ENCODE measurements at places on chromosomes 4 and X.

DNA sequence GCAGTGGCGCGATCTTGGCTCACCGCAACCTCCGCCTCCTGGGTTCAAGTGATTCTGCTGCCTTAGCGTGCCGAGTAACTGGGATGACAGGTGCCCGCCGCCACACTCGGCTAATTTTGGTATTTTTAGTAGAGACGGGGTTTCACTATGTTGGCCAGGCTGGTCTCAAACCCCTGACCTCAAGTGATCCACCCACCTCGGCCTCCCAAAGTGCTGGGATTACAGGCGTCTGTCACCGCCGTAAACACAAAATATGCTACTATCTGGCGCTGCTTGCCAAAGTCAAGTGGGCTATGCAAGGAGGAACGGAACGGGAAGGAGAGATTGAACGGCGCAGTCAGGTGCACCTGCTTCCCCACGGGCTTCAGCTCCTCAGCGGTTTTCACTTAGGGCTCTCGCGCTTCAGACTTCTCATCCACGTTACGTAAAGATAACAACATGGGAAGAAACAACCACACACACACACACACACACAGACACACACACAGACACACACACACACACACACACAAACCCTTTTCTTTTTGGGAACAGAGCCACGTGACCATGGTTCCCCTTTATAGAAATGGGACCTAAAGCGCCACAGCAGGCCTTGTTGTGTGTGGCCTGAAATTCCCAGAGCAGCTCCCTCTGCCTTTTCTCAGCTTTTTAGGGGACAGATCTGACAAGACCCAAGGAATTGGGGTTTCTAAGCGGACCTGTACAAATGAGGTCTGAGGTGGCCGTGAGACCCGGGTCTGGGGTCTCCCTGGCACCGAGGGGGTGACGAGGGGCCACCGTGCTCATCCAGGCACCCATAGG lies 1.5 kb downstream of the P2RY8 start:
- peak; percentile 73 for DNase-seq

- no peak for DNase-seq
Measured at GRCh38 chr4:169582706-169583105, 29.7 kb downstream of the NEK1 start.

DNA sequence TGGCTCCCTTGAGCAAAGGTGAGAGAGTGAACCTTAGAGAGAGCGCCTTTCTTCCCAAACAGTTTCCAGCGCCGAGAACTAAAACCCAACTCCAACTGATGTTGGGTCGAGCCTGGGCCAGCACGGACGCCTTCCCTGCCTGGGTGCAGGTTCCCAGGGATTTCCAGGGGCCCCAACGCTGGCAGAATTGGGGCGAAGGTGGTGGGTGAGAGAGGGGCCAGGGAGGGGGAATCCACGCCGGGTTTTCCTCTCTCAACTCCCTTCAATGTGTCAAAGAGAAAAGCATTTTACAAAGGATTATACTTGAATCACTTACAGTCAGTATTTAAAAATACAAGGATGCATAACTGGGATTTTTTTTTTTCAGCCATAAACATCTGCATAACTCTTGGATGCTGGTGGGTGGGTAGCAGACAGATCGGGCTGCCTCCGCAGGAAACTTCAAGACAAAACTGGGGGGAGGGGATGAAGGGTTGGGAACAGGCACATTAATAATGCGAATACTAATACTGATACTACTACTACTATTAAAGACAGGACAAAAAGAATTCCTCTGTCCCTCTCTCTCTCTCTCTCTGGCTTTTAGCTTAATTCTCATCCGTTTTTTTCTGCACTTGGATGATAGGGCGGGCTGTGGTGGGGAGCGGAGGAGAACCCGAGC lies 1.3 kb upstream of the ARX start:
- no peak for DNase-seq

DNA sequence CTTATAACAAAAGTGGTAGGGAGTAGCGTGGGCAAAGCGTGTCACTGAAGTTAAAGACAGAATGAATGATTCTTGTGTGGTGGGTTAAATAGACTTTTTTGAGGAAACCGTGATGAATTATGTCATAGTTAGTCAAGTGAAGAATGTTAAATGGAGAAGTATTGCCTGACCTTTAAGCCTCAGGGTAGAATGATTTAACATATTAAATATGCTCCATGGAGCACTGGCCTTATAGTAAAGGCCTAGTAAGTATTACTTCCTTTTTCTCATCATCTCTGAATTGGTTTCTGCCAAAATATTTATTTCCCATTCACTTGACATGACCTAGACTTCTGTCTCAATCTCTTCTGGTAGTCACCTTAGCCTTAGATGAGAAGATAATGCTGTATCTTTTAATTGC lies 23.7 kb downstream of the MAGEB1 start:
- no peak for DNase-seq

GRCh38 chrX:129771266-129771995 lies 8.3 kb upstream of the SASH3 start:
- DNase-seq, result no peak

- no peak for DNase-seq
Measured at GRCh38 chr4:176303938-176304337, 15.8 kb upstream of the SPCS3 start.

- no peak for DNase-seq
Measured at GRCh38 chr4:52248820-52249219, 197.7 kb downstream of the SPATA18 start.

DNA sequence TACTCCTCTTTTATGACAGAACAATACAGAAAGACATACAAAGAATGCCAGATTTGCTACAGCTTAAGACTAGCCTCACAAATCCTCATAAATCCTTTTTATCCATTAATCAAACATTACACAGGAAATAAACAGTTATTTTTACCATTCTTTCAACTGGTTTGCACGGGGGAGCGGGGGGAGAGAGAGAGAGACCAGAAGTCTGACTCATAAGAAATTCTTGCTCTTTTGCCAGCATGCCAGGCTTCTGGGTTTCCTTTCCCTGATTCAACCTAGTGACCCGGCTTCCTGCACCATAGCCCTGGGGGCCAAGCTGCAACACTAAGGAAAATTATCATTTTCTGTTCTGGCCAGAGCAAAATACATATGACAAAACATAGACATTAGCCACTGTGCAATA lies 6.8 kb upstream of the RRAGB start:
- DNase-seq, result no peak

GRCh38 chr4:168586926-168587325 lies 90.1 kb downstream of the PALLD start:
- no peak for DNase-seq

DNA sequence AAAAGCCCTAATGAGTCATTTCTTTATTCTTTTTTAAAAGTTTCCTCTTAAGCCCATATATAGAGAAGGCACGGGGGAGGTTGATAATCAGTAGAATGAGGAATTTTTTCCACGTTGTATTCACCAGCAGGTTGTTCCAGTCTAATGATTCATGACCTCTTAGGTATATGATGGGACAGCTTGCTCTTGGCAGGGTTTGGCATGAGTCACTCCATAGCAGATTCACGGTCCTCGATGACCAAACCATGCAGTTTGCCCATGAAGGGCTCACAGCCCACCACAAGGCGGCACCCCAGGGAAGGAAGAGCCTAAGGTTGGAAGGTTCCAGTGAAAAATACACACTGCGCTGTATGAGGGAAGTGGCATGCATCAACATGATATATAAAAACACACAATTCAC lies 623.8 kb upstream of the DIPK2B start:
- peak; percentile 77 for DNase-seq

GRCh38 chr4:72627723-72628122 lies 58.7 kb upstream of the ADAMTS3 start:
- no peak for DNase-seq

- no peak for DNase-seq
Measured at GRCh38 chr4:174864031-174864430, 35.0 kb upstream of the GLRA3 start.
